Right ventricle myocardium inferior (tissue), 1 donor: ENCODE measurements at places on chromosomes 1 and 21.

- no peak for DNase-seq
Measured at GRCh38 chr1:216576234-216576937, 146.8 kb downstream of the ESRRG start.

DNA sequence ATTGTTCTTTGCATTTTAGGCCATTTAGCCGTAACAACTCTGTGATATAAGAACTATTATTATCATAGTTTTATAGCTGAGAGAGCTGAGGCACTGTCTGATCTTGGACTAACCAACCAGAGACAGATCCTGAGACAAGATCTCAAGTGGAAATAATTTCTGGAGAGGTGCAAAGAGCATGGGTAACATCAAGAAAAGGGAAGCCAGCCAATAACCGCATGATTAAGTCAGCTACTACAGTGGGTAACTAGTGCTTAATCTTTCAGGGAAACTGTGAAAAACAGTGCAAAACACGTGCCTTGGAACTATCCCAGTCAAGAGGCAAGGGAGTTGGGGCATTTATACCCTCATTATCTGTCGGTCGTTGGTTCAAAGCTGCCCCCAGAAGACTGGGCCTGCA lies 105.8 kb downstream of the OMA1 start:
- DNase-seq: no peak

DNA sequence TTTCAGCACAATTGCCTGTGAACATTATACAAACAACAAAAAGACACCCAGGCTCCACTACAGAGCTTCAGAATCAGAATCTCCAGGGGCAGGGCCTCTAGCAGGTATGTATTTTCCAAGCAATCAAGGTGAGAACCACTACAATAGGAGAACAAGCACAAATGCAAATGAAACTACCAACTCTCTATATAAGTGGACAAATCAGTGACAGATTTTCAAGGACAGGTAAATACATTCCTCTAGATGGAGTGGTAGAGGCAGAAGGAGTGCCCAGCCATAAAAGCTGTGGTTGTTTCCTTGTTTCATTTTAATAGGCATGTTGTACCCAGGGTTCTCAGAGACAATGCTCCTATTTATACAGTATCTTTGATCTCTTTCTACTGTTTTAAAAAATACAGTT lies 20.1 kb upstream of the CCDC17 start:
- no peak for DNase-seq

- DNase-seq: no peak
Measured at GRCh38 chr1:51624855-51625254, 8.0 kb downstream of the OSBPL9 start.

DNA sequence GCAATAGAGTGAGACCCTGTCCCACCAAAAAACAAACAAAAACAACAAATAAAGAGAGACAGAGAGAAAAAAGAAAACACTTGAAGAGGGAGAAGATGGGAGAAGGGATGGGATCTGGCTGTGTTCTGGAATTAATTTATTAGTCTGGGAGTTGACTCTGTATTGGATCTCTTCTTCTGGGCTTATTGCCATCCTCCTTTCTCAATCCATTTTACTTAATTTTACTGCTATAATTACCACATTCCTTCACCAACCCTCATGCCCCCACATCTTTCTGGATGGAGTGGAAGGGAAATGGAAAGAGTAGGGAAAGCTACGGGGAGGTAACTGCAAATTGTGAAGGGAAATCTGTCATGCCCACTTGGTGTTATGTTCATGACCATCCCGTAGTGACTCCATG lies 42.9 kb downstream of the FMN2 start:
- no peak for DNase-seq

DNA sequence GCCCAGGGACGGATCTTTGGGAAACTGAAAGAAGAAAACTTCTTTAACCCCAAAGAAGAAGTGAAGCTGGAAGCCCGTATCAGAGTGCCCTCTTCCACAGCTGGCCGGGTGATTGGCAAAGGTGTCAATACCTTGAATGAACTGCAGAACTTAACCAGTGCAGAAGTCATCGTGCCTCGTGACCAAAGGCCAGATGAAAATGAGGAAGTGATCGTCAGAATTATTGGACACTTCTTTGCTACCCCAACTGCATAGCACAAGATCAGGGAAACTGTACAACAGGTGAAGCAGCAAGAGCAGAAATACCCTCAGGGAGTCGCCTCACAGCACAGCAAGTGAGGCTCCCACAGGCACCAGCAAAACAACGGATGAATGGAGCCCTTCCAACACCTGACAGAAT lies 114.0 kb downstream of the NBPF12 start:
- no peak for DNase-seq

- no peak for DNase-seq
Measured at GRCh38 chr1:74824497-74825107, 91.7 kb downstream of the TYW3 start.

DNA sequence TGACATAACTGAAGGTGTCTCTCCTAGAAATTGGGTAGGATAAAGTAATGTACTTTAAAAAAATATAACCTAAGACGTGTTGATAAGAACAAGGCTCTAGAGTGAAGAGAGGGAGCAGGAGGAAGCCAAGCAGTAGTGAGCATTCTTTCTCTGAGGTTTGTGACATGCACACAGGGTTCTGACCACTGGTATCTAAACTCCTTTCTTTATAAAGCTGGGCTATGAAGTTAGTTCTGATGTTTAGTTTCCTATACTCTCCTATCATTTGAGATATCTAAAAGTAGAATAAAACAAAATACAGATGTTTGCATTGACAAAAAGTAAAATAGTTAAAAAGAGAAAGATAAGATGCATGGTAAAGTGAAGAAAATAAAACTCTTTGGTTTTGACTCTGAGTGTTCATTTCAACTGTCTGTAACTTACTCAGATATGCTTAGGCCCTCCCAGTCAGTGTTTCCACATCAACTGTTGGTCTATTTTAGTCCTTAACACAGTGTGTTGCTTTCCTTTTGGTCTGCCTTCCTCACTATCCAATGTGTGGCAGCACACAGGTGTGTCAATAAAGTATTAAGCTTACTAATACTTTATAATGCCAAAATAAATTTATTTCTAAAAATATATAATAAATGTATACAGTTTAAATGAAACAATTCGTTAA lies 543.5 kb downstream of the PTPRC start:
- no peak for DNase-seq

- peak; percentile 94 for DNase-seq
Measured at GRCh38 chr1:145845514-145846161, at the start of gene NUDT17. Gene NUDT17 (plus strand): TSS chr1:145845630. CDS start chr1:145845641, 11 bp downstream.
